Breast epithelium (tissue), 4 donors: ENCODE measurements at places on chromosomes 1 and 21. TPM values are rescaled to one million over a fixed set of nuclear protein-coding genes. Genes with fewer than 3 reads are reported as not detected.

DNA sequence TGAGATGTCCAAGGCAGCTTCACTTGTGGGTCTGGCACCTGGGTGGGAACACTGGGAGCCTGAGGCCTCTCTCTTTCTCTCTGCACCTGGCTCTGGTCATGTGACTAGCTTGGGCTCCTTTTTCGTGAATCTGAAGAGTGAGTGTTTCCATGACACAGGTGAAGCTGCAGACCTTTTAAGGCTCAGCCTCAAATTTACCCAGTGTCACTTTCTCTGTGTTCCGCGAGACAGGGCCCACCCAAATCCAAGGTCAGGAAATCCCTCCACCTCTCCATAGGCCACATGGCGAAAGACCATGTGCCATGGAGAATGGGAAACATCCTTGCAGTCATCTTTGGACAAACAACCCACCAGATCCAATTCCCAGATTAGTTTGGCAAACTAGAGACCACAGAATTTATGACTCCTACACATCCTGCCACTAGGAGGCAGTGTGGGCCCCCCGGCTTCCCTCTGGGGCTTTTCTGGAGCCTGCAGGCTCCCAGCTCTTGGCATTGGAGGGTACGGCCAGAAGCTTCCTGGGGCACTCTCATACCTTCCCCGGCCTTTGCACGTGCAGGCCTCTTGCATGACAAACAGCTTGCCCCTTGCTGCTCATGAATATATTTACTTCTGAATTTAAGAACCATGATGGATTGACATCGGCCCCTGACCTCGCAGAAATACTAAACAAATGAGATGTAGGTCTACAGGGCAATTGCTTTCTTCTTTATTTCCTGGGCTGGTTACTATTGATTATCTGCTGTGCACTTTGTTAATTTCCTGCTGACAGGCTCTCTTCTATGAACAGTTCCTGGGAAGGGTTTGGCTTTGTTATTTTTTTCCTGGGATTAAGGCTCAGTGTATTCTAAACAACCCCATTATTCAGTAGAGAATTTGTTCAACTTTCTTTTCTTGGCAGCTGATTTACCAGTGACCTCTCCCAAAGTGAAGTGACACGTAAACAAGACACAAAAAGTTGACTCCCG, 180.7 kb downstream of the KAZN start:
- no peaks in the 10 kb centered on the region for H3K4me1 ChIP-seq
- H3K36me3 ChIP-seq, result no peaks in the 10 kb centered on the region
- H3K27ac ChIP-seq, result no peak overlapping the region
- no peaks in the 10 kb centered on the region for H3K27me3 ChIP-seq
- no peak overlapping the region for H3K4me3 ChIP-seq
- no peak for DNase-seq

DNA sequence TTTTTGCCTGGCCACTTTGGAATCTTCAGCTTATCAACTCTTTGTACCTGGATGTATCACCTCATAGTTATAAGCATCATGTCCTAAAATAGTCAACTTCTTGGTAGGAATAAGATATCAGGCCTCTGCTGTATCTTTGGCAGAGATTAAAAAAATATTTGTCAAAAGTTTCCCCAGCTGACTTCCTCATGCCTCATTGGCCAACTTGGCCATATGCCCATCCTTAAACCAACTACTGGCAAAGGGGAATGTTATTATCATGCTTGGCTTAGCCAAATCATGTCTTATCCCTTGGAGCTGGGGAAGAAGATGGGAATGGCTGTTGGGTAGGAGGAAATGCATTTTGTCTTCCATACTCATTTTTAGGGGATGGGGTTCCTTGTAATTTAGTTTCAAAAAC, 23.4 kb downstream of the NFASC start:
- no peaks in the 10 kb centered on the region for H3K27me3 ChIP-seq
- no peaks in the 10 kb centered on the region for H3K4me1 ChIP-seq
- no peak overlapping the region for H3K27ac ChIP-seq
- no peak for DNase-seq
- no peak overlapping the region for H3K4me3 ChIP-seq

DNA sequence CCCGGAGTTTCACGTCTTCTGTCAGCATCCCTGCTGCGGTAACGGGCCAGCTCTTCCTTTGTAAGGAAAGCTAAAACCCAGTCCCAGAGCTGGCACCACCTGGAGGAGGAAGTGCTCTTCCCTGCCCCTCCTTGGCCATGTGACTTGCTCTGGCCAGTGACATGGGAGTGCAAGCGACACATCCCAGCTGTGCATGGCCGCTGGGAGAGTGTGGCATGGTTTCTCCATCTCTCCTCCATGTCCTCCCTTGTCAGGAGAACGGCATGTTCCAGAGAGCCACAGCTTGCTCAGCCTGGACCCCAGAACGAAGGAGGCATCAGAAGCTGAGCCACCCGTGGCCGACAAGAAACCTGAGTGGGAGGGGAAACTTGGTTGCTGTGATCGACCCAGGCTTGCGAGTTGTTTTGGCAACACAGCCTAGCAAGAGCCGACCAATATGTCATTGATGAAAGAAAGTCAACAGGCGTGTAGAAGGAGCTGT, 2.7 kb upstream of the PRXL2B start:
- no peak for DNase-seq
- H3K4me1 ChIP-seq, result no peaks in the 10 kb centered on the region
- H3K4me3 ChIP-seq, result no peak overlapping the region
- H3K27me3 ChIP-seq, result no peaks in the 10 kb centered on the region
- H3K36me3 ChIP-seq, result no peaks in the 10 kb centered on the region
- peak overlapping the region; percentile 98 for H3K27ac ChIP-seq

DNA sequence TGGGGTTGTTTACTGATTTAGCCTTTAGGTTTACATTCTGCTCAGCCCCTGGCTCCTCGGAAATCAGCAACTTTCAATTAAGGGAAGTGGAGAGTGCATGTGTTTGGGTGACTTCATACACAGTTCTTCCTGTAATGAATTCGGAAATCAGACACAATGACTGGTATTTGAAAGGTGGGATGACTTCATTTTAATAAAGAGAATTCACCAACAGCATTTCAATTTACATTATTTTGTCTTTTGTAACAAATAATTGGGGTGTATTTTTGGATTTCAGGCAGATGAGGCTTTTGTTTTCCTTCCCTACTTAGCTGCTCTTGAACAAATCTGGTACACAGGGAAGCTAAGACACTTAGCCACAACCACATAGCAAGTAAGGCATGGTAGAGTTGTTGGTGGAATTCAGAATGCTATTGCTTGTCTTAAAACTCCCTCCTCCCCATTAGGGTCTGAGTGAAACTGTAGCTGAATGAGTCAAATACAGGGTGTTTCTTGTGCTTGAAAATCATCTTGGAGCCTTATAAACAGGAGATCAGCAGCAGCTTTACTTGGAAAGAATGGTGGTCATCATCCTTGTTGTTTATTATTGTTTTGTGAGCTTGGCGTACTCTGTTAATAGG, 917 bp downstream of the STX12 start:
- no peaks in the 10 kb centered on the region for H3K27me3 ChIP-seq
- no peaks in the 10 kb centered on the region for H3K4me1 ChIP-seq
- no peaks in the 10 kb centered on the region for H3K36me3 ChIP-seq
- H3K4me3 ChIP-seq, result peak overlapping the region; percentile 98

- H3K4me3 ChIP-seq, result peak overlapping the region; percentile 23
- no peaks in the 10 kb centered on the region for H3K27me3 ChIP-seq
- DNase-seq, result no peak
- no peaks in the 10 kb centered on the region for H3K36me3 ChIP-seq
- peaks cover 4% of the 10 kb centered on the region for H3K4me1 ChIP-seq
- peak overlapping the region; percentile 93 for H3K27ac ChIP-seq
Measured at GRCh38 chr21:45364468-45365185, 40.3 kb upstream of the COL18A1 start.

GRCh38 chr1:80629304-80629837, 1171.4 kb upstream of the ADGRL2 start:
- H3K27ac ChIP-seq, result no peak overlapping the region
- no peaks in the 10 kb centered on the region for H3K36me3 ChIP-seq

DNA sequence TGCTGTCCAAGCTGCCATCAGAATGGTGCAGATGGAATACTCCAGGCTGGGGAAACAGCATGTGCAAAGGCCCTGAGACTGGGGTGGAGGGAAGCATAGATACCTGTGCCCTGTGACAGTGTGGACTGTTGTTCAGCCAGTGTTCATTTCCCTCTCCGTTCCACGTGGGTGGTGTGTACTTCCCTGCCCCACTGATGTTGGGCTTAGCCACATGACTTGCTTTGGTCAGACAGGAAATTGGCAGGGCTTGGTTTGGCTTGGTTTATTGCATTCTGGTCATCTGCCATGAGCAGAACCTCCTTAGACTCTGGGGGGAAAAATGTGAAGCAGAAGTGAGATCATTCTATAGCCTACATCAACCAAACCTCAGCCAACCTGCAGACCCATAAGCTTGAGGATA, 102.4 kb upstream of the IGSF21 start:
- no peak for DNase-seq
- H3K4me1 ChIP-seq, result no peaks in the 10 kb centered on the region
- no peaks in the 10 kb centered on the region for H3K27me3 ChIP-seq
- no peaks in the 10 kb centered on the region for H3K36me3 ChIP-seq
- H3K4me3 ChIP-seq, result no peak overlapping the region

DNA sequence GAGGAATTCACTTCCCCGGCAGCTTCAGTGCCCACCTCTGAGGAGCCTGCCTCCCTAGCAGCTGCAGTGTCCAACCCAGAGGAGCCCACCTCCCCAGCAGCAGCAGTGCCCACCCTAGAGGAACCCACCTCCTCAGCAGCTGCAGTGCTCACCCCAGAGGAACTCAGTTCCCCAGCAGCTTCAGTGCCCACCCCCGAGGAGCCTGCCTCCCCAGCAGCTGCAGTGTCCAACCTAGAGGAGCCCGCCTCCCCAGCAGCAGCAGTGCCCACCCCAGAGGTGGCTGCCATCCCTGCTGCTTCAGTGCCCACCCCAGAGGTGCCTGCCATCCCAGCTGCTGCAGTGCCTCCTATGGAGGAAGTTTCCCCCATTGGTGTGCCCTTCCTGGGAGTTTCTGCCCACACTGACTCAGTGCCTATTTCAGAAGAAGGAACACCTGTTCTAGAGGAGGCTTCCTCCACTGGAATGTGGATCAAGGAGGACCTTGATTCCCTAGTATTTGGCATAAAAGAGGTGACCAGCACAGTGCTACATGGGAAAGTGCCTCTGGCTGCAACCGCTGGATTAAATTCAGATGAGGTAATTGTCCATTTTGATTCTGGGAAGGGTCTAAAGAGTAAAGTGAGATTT, 77.4 kb upstream of the BMP8A start:
- H3K4me3 ChIP-seq, result peak overlapping the region; percentile 25
- no peaks in the 10 kb centered on the region for H3K36me3 ChIP-seq
- H3K4me1 ChIP-seq, result peaks cover 15% of the 10 kb centered on the region
- H3K27ac ChIP-seq, result no peak overlapping the region

- H3K36me3 ChIP-seq, result no peaks in the 10 kb centered on the region
- H3K27me3 ChIP-seq, result no peaks in the 10 kb centered on the region
- DNase-seq, result no peak
- no peaks in the 10 kb centered on the region for H3K4me1 ChIP-seq
Measured at GRCh38 chr1:205772607-205773032, 2.7 kb downstream of the RAB29 start.

DNA sequence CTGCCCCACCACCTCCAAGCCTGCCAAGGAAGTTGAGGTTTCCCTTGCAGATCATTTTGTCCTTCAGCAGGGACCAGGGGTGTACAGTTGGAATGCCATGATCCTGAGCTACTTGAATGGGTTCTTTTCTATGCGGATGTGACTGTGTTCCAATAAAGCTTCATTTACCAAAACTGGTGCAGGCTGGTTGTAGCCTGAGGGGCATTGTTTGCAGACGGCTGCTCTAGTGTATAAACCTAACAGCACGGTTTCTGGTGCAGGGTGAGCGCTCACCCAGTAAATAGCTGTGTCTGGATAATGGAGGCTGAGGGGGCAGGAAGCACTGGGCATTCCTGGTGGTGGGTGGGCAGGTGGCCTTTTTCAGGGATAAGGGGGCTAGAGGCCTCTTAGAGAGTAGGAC, 72.7 kb upstream of the ACTL8 start:
- H3K4me3 ChIP-seq, result no peak overlapping the region
- H3K27me3 ChIP-seq, result no peaks in the 10 kb centered on the region
- peak overlapping the region; percentile 33 for H3K27ac ChIP-seq
- no peaks in the 10 kb centered on the region for H3K36me3 ChIP-seq
- DNase-seq, result no peak

GRCh38 chr1:18009055-18009454, 98.5 kb upstream of the IGSF21 start:
- no peaks in the 10 kb centered on the region for H3K4me1 ChIP-seq
- no peak overlapping the region for H3K4me3 ChIP-seq
- peaks cover 53% of the 10 kb centered on the region for H3K27me3 ChIP-seq

DNA sequence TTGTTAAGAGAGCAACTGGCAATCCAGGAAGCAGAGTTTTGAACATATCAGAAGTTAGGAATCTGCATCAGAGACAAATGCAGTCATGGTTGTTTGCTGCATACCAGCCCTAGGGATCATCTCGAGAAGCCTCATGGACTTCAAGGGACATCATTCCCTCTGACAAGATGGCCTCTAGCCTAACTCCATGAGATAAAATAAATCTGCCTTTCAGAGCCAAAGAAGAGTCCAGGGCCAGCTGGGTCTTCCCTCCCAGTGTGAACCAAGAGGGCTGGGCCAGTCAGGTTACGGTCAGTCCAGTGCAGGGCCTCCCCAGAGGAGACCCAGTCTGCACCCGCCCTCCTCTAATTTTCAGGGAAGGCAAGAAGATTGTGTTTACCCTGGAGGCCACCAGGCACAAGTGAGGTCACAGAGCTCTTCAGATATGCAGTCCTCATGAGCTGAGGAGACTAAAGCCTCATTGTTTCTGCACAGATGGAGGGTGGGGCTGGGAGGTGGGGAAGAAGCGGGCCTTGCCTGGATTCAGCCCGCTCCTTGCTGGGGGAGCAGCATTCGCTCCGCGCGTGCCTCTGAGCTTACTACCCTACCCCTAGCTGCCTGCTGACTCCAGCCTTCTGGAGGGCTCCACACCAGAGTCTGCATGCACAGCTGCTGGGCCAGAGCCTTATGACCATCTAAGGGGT, 52.8 kb downstream of the CAPN2 start:
- H3K36me3 ChIP-seq, result peaks cover 5% of the 10 kb centered on the region
- no peak overlapping the region for H3K27ac ChIP-seq
- H3K4me3 ChIP-seq, result no peak overlapping the region
- H3K4me1 ChIP-seq, result no peaks in the 10 kb centered on the region

Gene KHDC4
- total RNA-seq, result 81.5 TPM

Gene S100A7
- not detected for total RNA-seq

Gene LRRC53
- total RNA-seq, result not detected

Gene LMX1A
- total RNA-seq, result 1.3 TPM

Gene SUSD4
- 0.64 TPM for total RNA-seq

Gene ACOT11
- 1.8 TPM for total RNA-seq

Gene OR14K1
- not detected for total RNA-seq

Gene CD160
- total RNA-seq, result not detected

Gene SIM2
- total RNA-seq, result 0.15 TPM
